Activated CD8-positive, alpha-beta memory T cell treated with anti-CD3 and anti-CD28 coated beads for 1 hour (primary cell): ENCODE measurements at places on chromosomes 3 and 15.

GRCh38 chr3:59839810-59840515 lies 790.1 kb upstream of the CFAP20DC start:
- no peak for DNase-seq

GRCh38 chr3:66723231-66723630 lies 222.4 kb upstream of the LRIG1 start:
- no peak for DNase-seq

GRCh38 chr3:73291541-73291940 lies 230.1 kb downstream of the EBLN2 start:
- DNase-seq, result no peak

GRCh38 chr3:23807424-23808015 lies 1.8 kb downstream of the UBE2E1 start:
- DNase-seq, result no peak

DNA sequence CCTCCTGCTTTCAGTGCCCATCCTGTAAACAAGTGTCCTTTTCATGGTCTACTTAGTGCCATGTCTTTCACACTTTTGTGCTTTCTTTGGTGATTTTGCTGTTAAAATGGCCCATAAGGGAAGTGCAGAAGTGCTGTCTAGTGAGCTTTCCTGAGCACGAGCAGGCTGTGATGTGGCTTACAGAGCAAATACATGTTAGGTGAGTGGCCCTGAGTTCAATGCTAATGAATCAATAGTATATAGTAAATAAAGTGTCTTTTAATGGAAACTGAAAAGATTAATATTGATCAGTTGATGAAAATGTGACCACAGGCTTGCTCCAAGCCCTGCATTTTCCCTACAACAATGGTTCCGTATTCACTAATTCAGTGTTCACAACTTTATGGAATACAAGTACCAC lies 5.7 kb downstream of the SH3BP5 start:
- DNase-seq, result no peak

- no peak for DNase-seq
Observed at GRCh38 chr15:92132982-92133755, 260.5 kb upstream of the ST8SIA2 start.

GRCh38 chr3:176447369-176447768 lies 749.9 kb downstream of the TBL1XR1 start:
- no peak for DNase-seq

GRCh38 chr15:34240537-34240936 lies 15.7 kb downstream of the EMC4 start:
- DNase-seq, result no peak

- no peak for DNase-seq
Observed at GRCh38 chr3:111473550-111473949, 68.4 kb upstream of the CD96 start.

DNA sequence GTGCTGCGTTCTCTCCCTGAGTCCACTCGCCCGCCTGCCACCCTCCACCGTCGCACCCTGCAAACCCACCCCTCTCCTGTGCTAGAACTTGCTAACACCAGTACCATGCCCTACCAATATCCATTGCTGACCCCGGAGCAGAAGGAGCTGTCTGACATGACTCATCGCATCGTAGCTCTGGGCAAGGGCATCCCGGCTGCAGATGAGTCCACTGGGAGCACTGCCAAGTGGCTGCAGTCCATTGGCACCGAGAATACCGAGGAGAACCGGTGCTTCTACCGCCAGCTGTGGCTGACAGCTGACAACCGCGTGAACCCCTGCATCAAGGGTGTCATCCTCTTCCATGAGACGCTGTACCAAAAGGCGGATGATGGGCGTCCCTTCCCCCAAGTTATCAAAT lies 4.9 kb upstream of the ALAS1 start:
- DNase-seq, result no peak

- no peak for DNase-seq
Observed at GRCh38 chr15:57272771-57273357, 103.4 kb upstream of the CGNL1 start.

- DNase-seq, result no peak
Observed at GRCh38 chr3:188468196-188468595, 314.2 kb downstream of the LPP start.

DNA sequence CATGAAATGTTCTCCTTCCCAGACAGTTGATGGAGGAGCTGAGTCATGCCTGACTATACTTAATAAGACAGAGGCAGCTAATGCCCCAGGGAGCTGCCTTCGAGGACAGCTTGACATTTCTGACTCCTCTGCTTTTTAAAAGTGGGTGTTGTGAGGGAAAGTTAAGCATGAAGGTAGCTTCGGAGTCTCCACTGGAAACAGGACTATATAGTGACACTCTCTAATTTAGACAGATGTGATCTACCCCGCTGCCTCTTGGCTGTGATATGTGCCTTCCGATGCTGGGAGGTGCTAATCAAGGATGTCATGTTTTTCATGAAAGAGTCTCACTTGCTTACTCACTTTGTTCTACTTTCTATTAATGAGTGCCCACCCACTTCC lies 72.7 kb downstream of the IL1RAP start:
- no peak for DNase-seq

DNA sequence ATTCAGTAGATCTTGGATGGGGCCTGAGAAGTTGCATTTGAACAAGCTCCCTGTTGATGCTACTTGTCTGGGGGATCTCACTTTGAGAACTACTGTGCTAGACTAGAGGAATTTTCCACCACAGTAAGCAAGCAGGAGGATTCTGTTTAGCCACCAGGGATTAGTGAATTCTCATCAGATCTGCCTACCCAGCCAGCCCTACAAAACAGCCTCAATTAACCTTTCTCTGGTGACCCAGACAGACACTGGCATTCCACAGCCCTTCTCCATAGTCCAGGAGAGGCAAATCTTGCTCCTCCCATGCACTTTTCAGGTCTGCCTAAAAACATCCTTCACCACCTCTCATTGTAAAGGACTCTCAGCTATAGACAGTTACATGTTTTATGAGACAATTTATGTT lies 16.7 kb upstream of the MYH15 start:
- no peak for DNase-seq

GRCh38 chr3:194574639-194575483 lies 58.4 kb downstream of the TMEM44 start:
- DNase-seq, result no peak

- no peak for DNase-seq
Observed at GRCh38 chr3:6108957-6109356, 752.0 kb upstream of the GRM7 start.

GRCh38 chr3:49076646-49077045 lies 17.2 kb downstream of the QRICH1 start:
- DNase-seq, result no peak

- DNase-seq, result no peak
Observed at GRCh38 chr3:185693985-185694653, 108.0 kb downstream of the SENP2 start.

GRCh38 chr3:21524133-21524532 lies 226.9 kb downstream of the ZNF385D start:
- no peak for DNase-seq

DNA sequence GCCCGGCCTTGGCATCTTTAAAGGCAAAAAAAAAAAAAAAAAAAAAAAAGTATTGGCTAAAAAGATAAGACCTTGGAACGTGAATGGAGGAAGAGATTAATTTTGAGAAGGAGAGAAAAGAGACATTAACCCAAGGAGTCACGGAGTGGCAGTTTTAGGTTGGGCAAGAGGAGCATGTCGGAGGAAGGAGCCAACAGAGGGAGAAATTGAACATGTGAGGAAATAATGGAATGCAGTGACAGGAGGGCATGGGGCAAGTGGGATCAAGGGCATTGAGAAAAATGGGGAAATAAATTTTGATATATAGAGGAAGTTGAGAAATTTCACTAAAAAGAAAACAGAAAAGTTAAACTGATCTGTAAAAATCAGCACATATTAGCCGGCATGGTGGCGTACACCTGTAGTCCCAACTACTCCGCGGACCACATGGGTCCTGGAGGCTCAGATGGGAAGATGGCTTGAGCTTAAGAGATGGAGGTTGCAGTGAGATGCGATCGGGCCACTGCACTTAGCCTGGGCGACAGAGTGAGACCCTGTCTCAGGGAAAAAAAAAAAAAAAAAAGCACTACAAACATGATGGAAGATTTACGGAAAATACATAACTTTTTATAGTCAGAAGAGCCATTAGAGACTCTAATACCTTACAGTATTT lies 1.2 kb downstream of the HAUS2 start:
- no peak for DNase-seq

DNA sequence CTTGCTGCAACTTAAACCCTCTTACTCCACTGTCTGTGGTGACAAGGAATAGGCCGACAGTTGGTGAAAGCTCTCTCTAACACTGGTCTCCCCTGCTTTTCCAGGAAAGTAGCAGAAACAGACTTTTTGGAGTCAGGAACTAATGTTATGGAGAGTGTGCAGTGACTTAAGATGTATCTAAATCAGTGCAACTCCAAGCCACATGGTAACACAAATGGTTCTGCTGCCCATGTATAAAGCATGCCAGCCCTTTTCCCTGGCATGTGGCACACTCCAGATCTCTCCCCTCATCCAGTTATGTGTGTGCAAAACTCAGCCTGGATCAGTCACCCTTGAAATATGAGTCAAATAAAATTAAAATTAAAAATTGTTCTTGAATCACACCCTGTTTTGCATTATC lies 55.4 kb downstream of the SEMA5B start:
- DNase-seq, result no peak

DNA sequence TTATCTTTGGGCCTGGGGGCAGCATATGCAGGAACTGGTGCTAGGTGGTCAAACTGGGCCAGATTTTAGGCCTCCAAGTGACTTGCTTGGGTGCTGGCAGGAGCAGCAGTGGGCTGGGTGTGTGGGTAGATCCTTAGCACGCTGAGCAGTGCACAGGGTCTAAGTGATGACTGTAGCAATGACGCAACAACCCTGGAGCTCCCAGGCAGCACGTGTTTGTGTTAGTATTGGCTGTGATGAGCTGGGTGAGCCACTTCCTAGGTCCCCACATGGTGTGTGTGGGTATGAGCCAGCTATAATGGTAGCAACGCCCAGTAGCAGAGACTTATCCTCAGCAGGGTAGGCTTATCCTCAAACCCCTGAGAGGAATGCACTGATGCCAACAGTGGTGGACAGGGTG lies 570.6 kb upstream of the ROBO1 start:
- no peak for DNase-seq

DNA sequence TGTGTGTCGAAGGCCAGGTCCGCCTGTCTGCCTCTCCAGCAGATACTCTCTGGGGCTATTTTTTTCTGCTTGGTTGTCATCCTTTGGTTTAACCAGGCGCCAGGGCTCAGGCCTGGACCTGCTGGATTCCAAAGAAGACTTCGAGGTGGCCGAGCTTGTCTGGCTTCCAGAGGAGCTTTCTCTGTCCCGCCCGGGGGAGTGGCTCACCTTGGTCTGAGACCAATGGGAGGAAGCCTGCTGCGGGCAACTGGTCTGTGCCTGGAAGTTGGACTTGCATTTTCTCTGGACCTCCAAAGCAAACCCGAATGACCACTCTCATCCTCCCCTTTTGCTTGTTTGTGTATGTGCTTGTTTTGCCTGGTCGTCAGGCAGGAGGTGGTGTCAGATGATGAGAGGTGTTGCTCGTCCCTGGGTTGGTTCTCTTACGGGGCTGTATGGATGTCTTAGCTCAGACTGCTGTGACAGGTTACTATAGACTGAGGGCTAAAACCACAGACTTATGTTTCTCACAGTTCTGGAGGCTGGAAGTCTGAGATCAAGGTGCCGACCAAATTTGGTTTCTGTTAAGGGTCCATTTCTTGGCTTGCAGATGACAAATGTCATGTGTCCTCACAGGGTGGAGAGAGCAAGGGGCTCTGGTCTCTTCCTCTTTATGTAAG lies 19.3 kb downstream of the IGF1R start:
- DNase-seq, result no peak
